Left cardiac atrium (tissue), 4 donors: ENCODE measurements at places on chromosomes 7 and 10. TPM values are rescaled to one million over a fixed set of nuclear protein-coding genes. Genes with fewer than 3 reads are reported as not detected.

VSTM4 gene
- 17.2 TPM for total RNA-seq

TRIM74 gene
- total RNA-seq: 0.41 TPM

FKBP14 gene
- 14.3 TPM for total RNA-seq

PPP1R17 gene
- total RNA-seq: not detected

PNLIP gene
- total RNA-seq: not detected

SSC4D gene
- total RNA-seq: 0.55 TPM

- DNase-seq: no peak
Observed at GRCh38 chr7:96327429-96327828, 5.5 kb upstream of the SLC25A13 start.

GRCh38 chr10:94264085-94264484 lies 98.7 kb downstream of the NOC3L start:
- DNase-seq: no peak

DNA sequence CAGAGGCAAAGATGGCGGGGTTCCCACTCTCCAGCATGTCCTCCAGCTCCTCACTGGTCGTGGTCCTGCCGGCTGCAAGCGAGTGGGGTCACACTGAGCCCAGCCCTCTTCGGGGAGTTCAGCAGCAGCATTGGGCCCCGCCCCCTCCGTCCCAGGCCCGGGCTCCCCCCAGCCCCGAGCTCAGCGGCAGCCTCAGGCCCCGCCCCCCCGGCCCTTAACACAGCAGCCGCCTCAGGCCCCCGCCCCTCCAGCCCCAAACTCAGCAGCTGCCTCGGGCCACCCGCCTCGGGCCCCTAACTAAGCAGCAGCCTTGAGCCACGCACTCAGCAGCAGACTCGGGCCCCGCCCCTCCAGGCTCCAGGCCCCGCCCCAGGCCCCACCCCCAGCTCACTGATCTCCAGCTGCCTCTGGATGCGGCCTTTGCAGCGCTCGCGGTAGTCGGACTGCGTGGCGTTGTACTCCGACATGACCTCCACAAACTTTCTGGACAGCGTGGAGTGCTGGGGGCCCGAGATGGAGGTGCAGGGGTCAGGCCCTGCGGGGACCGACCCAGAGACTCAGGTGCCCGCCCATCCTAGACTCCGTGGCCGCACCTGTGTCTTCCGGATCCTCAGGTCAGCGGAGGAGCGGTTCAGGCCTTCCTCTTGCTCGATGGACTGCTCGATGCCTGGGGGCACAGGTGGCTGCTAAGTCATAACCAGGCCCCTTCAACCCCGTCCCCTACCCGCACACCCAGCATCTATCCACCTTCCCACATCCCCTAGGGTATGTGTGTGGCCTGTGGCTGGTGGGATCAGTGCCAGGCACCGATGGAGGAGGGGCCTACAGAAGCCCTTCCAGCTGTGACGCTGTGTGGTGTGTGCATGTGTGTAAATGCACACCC lies 15.5 kb downstream of the STX1A start:
- peak; percentile 58 for DNase-seq

DNA sequence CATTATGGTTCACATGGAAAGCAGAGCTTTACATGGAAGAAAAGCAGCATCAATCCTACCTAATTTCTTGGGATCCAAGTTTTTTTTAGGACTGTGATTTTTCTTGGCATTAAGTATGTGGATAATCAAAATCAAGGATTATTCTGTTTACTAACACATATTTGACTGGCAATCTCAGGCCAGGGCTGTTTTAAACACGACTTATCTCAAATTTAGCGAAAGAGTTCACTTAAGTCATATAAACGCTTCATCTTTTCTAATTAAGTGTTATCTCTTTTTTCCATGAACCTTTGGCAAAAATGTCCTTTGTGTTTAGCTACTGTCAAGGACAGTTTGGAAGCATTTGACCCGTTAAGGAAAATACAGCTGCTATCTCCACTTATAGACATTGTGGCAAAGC lies 92.0 kb downstream of the GNAI1 start:
- no peak for DNase-seq

GRCh38 chr7:15755061-15755460 lies 68.6 kb upstream of the MEOX2 start:
- no peak for DNase-seq

DNA sequence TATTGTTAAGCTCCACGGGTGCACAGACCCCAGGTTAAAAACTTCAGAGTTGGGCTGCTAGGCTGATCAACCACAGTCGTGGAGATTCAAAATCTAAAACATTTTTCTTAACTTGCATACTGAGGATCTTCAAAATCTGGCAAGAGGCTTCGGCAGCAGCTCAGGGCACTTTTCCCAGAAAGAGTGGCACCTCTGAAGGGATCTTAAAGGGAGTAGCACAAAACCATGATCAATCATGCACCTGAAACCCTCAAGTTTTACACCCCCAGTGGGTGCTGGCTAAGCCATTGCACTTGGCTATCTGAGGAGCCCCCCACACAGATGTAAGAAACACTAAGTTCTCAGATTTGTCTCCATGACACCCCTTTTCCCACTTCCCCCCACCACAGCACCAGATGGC lies 151.7 kb downstream of the CALN1 start:
- no peak for DNase-seq

DNA sequence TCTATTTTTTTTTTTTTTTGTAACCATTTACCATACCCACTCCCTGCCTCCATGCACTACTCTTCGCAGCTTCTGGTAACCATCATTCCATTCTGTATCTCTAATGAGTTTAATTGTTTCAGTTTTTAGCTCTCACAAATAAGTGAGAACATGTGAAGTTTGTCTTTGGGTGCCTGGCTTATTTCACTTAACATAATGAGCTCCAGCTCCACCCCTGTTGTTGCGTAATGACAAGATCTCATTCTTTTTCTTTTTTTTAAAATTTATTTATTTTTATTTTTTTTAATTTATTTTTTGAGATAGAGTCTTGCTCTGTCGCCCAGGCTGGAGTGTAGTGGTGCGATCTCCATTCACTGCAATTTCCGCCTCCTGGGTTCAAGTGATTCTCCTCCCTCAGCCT lies 142.3 kb upstream of the PCLO start:
- DNase-seq: no peak

DNA sequence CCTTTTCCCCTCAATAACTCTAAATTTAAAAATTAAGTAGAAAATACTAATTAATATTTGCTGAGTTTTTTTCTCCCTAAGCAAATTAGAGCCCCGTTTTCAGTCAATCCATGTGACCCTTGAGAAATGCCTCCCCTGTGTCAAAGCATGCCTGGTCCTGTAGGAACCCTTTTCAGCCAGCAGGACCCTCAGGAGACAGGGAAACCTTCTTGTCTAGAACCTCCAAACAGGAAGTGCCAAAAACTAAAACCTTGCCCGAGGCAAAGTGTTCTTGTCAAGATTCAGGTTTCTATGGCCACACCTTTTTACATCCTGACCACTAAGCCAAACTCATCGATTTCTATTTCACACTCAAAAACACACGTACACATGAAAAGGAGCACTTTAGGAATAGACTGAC lies 60.1 kb upstream of the NFE2L3 start:
- no peak for DNase-seq

DNA sequence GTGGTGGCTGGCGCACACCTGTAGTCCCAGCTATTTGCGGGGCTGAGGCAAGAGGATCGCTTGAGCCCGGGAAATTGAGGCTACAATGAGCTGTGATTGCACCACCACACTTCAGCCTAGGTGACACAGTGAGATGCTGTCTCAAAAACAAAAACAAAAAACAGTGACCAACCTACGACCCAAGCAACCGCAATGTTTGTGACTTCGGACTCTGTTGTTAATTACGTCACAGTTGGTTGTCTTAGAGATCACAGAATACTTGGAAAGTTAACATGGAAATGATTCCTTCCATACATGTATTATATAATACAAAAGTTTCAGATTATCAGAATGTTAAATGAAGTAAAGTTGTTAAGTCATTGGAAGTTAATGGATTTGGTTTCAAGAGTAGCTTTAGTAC lies 106.2 kb downstream of the REEP3 start:
- DNase-seq: no peak

DNA sequence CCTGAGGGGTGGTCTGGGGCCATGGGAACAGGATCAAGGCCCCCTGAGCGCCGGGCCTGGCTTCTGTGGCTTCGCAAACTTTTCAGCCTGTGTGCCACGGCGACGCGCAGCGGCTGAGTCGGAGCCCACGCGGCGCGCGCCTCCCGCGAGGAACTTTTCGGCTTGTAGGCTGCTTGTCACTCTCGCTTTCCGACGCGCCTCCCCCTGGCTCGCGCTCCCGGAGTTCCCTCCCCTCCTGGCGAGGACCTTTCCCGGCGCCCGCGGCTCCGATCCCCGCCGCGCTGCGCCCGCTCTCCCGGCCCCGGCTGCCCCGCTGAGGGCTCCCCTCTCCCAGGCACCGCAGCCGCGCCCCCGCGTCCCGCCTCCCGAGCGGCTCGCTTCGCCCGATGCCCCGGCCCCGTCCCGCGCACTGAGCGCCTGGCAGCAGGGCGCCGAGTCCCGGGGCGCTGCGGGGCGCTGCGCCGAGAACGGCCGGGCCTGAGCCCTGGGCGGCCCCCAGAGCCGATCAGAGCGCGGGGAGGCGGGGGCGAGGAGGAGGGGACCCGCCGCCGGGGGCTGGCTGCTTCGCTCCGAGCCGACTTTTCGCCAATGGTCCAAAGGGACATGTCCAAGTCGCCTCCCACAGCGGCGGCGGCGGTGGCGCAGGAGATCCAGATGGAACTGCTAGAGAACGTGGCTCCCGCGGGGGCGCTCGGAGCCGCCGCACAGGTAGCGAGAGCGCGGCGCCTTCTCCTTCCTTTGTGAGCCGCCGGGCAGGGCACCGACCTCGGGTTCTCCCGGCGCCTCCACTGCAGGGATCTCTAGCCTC lies at the start of gene CACNB2:
Gene CACNB2 (plus strand): TSS at position 276 of the 808 bp plus-strand sequence.
- peak; percentile 76 for DNase-seq

DNA sequence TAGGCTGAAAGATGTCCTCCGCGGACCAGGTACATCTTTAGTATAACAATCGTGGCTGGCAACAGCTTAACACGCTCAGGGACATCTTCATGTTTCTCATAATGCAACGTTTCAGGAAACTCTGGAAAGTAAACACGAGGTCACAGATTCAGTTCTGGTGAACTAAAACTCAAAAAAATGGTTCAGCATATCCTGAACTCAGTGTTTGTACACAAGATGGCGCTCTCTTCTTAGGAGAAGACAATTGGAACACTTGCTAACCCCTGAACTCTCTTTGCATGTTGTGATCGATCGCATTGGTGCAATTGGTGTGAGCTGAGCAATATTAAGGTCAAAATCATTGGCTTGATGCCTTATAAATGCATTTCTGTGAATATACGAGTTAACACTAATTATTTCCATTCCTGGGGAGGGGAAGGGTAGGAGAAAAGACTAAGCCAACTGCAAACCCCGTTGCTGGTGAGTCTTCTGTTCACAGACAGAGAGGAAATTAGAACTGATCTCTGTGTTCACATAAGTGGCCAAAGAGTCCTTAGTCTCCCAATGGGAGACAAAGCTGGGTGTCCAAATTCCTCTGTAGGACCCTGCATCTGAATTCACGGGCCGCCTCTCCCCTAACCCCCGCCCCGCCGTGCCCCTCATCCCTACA lies 52.6 kb upstream of the FAM180A start:
- no peak for DNase-seq
